ENCODE measurements at places on chromosomes 1 and 21.
A peak's percentile ranks its signal among the peaks of the same experiment; 100 is the strongest.

DNA sequence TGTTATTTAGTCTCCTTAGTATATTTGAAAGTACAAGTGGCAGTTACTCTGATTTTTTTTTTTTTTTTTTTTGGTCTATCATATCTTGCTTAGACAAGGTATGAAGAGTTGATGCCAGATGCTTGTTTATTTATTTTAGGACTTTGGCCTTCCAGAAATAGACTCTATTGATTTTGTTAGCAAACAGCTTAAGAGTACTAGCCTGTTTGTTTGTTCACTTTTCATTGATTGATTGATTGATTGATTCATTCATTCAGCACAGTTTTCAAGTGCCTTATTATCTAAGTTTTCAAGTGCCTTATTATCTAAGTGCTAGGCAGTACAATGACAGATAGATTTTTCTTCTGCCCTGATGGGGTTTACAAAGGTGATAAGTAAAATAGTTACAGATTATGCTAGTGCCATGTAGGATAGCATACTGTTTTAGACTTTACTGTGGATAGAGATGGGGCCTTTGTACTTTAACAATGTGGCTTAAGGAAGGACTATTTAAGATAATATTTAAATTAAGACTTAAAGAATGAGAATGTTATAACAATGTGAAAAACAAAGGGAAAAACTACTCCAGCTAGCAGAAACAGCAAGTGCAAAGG lies 50.5 kb downstream of the MTF2 start:
- no peak for DNase-seq

DNA sequence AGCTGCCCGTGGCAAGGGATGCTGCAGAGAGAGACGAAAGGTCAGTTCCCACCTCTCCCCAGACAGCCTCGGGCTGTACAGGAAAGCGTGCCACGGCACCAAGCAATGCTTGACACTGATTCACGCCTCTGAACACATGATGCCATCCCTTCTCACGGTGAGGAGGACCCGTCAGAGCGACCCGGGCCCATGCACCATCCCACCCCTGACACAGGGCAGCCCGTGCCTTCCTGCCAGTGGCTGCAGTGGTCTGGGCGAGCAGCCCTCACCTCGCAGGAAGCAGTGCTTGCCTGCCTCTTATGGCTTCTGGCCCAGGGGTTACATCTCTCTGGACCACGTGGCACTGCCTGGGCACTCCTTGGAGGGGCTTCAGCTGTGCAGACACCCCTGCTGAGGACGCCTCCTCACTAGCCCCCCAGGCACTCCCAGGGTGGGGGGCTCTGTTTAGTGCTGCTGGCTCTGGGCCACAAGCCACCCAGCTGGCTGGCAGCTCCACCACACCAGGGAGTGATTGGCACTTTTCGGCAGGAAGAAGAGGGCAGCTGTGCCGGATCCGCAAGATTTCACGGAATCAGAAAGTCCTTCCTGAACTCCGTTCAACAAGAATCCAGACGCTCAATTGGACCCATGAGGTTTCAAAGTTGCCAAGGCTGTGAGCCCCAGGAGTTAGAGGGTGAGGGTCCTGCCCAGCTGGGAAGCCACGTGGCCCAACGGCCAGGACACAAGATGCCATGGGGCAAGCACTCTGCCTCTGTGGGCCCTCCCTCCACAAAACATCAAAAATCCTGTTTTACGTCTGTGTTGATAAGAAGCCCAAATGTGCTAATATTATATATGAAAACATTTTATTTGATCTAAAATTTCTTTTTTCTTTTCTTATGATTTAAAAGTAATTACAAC lies 34.8 kb upstream of the SLC19A1 start:
- DNase-seq: no peak

DNA sequence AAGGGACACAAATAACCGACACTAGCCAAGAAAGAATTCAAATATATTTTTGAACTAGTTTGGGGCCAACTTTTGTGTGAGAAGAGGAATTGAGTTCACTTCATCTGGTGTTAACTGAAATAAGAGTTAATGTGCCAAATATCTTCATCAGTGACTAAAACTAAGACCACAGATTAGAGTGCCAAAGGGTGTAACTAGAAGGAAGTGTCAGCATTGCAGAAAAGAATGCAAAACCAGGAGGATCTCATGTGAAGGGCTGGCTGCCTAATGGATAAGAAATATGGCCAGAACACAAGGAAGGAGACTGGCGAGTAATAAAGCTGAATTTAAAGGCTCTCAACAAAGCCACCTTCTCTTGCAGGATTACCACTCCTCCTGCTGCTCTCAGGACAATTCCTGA lies 61.8 kb upstream of the LRRC8D start:
- DNase-seq: no peak

DNA sequence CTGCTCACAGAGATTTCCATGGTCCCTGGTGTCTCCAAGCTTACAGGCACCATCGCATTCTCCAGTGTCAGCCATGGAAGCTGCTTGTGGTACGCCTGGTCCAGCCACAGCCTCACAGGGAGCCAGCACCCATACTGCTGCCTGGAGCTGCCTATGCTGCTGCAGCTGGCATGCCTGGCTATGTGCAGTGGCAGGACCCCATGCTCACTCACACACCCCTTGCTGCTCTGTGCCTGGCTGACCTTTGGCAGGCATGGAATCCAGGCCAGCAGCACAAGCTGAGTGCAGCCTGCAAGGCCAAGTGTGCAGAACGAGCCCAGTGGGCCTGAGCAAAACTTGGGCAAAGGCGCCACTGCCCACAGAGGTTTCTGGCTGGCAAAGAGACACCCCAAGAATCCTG lies 26.4 kb upstream of the DENND1B start:
- DNase-seq: no peak

- DNase-seq: no peak
These were observed 179.3 kb downstream of the BARHL2 start for GRCh38 chr1:90537606-90538362.

GRCh38 chr1:33180226-33180910 lies 1.5 kb downstream of the TRIM62 start:
- peak; percentile 67 for DNase-seq

DNA sequence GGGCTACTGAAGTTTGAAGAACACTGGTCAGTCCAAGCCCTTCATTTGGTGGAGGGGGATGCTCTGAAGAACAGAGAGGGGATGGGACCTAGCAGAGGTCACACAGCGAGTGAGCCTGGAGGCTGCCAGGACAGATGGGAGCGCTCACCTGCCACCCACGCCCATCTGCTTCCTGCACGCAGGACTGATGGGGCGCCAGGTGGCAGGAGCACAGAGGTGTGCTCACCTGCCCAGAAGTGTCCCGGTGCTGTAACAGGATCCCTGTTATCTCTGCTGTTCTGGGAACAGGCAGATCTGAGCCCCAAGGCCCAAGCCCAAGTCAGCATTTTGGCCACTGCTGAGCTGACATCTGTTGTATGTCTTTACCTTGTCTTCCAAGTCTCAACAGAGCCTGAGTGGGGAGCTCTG lies 40.5 kb downstream of the EPHB2 start:
- DNase-seq: no peak

DNA sequence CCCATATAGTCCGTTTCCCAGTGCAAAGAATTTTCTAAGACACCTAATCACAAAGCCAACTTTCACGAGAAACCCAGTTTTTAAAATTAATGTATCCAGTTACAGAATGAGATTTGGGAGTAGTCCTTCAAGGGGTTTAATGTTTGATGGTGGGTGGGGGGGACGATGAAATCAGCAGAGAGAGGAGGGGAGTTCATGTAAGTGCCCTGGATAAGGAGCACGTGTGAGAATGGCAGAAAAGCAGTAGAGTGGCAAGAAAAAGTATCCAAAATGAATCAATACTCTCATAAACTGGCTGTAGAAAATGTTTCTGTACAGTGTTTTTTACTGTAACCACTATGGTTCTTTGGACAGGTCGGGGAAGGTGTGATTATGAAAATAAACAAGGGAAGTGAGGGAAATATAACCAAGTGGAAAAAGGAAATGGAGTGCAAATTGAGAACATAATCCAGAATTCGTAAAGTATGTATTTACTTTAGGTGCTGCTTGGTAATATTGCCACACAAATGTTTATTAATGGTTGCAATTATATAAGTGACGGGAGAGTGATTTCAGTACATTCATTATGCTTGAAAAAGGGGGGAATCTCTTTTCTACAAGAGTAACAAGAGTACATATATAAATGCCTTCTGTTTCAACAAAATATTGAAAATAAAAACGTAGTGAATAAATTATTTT lies 118.7 kb upstream of the RRP15 start:
- DNase-seq: no peak

DNA sequence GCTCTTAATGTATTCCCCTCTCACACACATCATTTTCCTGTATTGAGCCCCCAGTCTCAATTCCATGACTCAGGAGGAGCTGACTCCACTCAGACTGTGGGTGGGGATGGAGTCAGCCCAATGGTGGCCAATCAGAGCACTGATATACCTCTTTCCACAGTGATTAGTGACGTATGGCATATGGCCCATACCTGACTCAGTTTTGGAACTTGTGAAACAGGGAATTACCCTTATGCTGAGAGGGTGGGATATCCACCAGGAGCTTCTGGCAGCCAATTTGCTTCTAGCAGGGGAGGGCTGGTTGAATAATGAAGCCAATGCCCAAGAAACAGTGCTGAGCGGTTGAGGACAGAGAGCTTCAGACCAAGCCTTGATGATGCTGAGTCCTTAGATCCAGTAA lies 86.4 kb upstream of the SPATA6 start:
- no peak for DNase-seq

DNA sequence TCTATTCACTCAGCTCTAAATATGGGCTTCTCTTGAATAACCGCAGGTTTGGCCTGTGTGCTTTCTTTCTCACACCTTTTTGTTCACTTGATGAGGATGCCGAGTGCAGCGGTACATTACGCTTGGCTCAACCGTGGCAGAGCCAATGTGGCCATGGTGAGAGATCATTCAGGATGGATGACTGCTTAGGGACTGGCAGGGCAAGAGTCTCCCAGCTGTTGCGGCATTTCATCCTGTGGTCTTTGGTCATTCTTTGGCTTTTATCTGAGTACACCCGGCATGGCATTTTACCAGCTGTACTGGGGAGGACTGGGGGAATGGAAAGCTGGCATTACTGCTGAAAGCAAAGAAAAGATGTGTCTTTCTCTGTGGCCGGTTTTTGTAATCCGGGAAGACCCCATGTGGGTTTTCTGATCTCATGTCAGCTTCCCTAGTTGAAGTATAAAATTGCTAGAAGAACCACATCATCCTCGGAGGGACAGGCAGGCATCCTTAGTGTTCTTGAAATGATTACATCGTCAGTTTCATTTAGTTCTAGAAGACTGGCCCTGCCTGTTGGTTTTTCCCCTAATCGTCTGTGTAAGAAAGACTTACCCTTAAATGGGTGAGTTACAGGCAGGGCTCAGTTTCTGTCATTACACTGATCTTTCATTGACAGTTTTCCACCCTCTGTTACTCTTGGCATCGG lies 15.1 kb downstream of the PCP4 start:
- no peak for DNase-seq

DNA sequence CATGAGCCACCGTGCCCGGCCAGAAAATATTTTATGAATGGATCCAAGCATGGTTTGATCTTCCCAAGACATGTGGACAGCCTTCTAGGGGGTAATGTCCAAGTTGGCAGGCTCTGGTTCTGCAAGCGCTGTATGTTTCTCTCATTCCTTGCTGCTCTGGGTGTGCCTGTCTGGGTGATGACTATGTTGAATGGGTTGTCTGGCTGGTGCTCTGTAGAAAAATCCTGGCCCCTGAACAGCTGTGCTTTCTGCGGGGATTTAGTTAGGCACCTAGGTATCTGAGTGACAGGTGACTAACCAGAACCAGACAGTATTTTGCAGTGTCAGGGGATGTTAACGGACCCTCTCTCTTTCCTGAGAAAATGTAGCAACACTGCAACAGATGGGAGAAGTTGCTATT lies 14.1 kb downstream of the HUNK start:
- no peak for DNase-seq

GRCh38 chr21:32455548-32455947 lies 43.0 kb downstream of the EVA1C start:
- DNase-seq: no peak

DNA sequence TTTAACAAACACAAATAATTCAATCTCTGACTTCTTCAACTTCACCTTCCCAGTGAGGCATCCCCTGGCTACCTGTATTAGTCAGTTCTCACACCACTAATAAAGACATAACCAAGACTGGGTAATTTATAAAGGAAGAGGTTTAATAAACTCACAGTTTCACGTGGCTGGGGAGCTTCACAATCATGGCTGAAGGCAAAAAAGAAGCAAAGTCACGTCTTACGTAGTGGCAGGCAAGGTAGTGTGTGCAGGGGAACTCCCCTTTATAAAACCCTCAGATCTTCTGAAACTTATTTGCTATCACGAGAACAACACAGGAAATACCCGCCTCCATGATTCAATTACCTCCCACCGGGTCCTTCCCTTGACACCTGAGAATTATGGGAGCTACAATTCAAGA lies 478.5 kb downstream of the ADGRL2 start:
- DNase-seq: no peak

GRCh38 chr1:94540440-94541245 lies 916 bp downstream of the F3 start:
- DNase-seq: no peak

- DNase-seq: peak; percentile 44
These were observed 6.4 kb downstream of the MAP3K6 start for GRCh38 chr1:27360159-27361043.

GRCh38 chr1:62232871-62233278 lies 38.2 kb downstream of the L1TD1 start:
- no peak for DNase-seq

DNA sequence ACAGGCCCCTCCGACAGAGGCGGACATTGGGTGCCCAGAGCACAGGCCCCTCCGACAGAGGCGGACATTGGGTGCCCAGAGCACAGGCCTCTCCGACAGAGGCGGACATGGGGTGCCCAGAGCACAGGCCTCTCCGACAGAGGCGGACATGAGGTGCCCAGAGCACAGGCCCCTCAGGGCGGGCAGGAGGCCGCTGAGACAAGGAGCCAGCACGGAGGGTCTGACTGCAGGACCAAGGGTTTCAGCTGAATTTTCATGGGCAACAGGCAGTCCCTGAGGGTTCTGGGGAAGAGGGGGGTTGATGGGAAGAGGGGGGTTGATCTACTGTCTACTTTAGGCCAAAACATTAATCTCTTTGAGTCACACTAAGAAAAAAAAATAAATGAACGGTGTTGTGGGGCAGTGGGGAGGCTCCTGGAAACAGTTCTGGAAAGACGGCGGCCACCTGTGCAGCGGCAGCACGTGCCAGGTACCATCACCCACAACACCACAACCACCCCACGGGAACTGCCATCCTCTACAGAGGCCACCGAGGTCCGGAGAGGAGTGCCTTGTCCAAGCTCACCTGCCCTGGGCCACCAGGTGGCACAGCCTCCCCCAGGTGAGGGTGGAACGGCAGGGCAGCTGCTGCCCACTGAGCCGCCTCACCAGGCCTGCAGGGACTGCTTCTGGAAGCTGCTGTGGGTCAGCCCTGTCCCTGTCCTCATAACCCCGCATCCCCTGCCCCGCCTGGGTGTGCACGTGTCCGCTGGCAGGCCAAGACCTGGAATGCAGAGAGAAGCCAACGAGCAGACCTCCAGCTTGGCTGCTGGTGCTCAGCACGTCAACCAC lies 20.5 kb downstream of the PRDM15 start:
- DNase-seq: no peak
